Activated CD4-positive, CD25-positive, alpha-beta regulatory T cell (primary cell): ENCODE measurements at places on chromosomes 2 and 18.
A peak's percentile ranks its signal among the peaks of the same experiment; 100 is the strongest.

GRCh38 chr18:37559194-37559593, 6.4 kb downstream of the CELF4 start:
- DNase-seq: no peak

- no peak for DNase-seq
Observed at GRCh38 chr2:136764452-136765255, 691 bp upstream of the THSD7B start.

DNA sequence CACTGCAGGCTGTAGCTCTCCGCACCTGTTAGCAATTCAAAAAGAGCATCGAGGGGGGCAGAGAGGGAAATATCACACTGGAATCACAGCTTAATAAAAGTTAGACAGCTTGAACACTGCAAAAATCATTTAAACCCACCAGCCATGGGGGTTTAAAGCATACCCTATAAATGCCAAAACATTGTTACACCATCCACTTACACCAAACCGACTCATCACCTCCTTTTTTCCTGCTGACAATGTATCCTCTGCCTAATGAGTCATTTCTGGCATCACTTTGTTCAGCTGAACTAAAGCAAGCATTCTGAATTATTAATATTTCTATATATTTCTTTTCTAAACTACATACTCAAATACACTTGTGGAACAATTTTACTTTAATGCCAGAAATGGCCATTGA, 21.6 kb downstream of the MC4R start:
- DNase-seq: no peak

DNA sequence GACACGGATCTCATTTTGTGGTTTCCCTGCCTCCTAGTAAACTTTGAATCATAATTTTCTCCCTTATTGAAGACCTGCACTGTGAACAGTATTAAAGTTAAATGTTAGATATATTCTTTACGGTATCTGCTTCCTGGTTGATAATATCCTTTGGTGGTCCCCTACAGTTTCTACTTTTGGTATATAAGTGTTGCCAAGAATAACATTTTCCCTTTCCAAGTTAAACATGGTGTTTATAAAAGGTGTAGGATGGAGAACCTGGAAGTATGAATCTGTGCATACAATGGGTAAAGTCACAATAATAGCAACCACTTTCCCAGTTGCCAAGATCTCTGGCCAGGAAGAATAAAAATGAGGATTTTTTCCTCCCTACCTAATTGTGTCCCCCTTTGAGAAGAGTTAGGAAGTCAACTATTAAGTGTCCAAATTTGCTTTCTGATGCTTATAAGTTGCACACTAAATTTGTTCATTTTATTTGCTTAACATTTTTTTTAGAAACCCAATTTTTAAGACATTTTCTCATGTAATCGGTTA, 201.0 kb upstream of the STK17B start:
- no peak for DNase-seq

DNA sequence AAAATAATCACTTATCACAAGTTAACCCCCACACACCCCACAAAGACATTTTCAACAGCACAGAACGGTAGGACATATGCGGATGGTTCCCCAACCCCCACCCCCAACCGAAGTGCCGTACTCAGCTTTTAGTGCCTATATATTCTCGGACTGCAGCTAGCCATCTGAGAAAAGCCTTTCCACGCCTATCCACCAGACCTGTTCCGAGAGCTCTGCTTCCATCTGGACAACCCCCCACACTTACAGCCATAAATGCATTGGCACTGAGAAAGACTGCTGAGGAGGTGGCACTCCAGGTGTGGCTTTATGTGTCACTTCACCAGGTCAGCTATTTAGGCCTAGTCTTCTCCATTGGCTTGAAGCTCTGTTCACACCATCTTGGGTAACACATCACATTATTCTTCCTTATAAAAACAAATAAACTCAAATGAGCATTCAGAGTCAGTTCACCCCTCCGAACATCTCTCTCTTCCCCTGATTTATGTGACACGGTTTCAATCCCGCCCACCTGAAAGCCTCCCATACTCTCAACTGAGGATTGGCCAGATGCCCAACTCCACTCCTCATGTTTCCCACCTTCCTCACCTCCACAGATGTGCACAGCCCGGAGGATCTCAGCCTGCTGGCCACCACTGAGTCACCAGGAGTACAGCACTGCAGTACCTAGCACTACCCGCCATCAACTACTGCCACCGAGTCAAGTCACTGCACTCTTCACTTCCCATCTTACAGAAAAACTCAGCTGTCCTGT, 127.4 kb downstream of the CACNB4 start:
- no peak for DNase-seq

GRCh38 chr18:22084547-22084946, 84.8 kb upstream of the GATA6 start:
- no peak for DNase-seq

DNA sequence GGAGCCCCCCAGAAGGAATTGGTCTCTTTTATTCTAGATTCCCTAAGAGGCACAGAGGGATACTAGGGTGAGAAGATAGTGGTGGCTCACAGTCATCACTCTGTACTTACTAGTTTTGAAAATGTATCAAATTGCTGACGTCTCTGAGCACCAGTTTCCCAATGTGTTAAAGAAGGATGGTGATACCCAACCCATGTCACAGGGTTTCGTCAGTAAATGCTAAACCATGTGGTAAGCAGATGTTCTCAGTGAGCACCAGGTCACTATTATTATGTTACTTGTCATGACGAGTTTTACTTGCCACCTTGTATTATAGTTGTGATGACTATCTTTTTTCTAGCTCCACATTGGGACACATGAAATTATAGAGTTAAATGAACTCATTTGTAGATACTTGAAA, 54.7 kb downstream of the NEDD4L start:
- DNase-seq: no peak

GRCh38 chr2:64284751-64285150, 140.5 kb upstream of the PELI1 start:
- DNase-seq: no peak

- DNase-seq: no peak
Observed at GRCh38 chr2:2332381-2332780, 1.3 kb upstream of the MYT1L start.

DNA sequence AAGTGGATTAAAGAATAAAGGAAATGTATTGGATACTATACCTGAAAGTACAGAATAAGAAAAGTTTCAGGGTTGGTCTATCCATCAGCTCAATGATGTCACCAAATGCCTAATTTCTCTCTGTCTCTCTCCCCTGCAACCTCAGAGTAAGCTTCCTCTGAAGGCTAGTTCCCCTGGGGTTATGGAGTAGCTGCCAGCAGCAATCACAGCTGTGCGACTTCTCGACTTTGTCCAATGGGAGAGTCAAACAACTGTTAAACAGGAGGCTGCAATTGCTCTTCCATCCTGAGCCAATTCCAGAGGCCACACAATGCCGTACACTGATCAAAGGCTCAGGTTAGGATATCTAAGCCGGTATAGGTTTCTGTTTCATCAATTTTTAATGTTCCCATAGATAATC, 95.3 kb upstream of the FANCL start:
- DNase-seq: no peak

GRCh38 chr18:23377669-23378301, 75.3 kb upstream of the RIOK3 start:
- DNase-seq: no peak

- DNase-seq: no peak
Observed at GRCh38 chr2:16311521-16312440, 353.9 kb downstream of the CYRIA start.

DNA sequence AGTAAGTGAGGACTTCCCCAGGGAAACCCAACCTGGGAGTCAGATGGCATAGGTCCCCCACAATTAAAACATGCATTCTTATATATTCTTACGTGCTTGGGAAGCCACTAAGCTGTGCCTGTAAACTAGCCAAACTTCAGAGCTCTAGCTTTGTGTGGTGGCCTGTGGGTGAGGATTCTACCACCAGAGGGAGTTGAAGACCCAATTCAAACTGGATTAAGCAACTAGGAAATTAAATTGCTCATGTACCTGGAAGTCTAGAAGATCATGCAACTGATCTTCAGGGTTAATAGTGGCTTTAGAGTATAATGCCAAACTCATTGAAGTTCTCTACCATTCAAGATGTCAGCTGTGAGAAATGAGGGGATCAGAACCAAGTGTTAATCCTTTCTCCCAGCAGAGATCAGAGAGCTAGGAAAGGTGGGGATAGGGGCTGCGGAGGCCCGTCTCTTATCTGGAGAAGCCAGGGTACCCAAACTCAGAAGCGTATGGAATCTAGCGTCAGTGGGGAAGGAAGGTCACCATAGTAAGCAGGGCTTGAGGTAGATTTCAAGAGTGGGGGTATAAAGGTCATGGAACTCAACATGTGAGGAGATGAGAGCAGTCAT, 53.2 kb upstream of the CCDC85A start:
- no peak for DNase-seq

- DNase-seq: no peak
Observed at GRCh38 chr2:9753665-9754531, 89.4 kb upstream of the TAF1B start.

GRCh38 chr2:215218587-215219577, 80.5 kb upstream of the ABCA12 start:
- no peak for DNase-seq

- DNase-seq: no peak
Observed at GRCh38 chr2:24816884-24817283, 23.7 kb downstream of the CENPO start.

- no peak for DNase-seq
Observed at GRCh38 chr2:230953845-230954244, 28.8 kb upstream of the GPR55 start.

DNA sequence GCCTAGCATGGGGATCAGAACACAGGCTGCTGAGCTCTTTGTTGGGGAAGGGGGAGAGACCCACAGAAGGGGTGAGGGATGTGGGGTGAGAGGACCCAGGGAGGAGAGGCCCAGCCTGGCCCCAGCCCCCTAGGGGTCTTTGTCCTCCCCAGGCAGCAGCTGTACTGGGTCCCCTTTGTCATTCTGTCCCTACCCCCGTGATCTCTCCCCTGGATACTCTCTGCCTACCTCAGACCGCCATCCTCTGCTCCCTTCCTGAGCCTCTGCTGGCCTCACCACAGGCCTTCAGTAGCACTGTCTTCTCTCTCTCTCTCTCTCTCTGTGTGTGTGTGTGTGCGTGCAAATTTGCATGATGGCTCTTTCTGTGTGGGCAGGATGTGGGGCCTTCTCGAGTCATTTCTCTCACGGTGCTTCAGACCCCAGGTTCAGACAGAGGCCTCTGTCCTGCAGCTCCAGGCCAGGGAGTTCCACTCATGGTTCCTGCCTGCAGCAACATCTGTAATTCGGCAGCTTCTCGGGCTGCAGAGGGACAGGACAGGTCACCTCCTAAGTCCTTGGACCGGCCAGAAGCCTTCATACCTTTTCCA, 1.4 kb downstream of the PSD4 start:
- DNase-seq: peak; percentile 38

GRCh38 chr2:174259981-174260380, 11.6 kb upstream of the OLA1 start:
- no peak for DNase-seq

DNA sequence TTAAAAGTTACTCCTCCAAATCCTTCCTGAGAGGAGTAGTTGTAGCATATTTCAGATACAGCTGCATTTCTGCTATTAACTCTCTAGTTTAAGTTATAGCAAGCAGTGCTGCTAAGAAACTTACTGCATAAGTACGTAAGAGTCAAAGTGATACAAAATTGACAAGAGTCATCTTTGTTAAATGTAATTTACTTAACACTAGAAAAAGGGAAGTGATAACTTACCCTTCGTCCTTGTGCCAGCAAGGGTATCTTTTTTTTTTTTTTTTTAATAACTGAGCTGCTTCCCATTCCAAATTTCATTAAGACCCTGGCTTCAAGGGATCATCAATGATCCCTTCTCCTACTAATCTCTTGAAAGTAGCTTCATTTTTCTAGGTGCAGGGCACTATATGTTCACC, 493.0 kb downstream of the PLCL1 start:
- no peak for DNase-seq

DNA sequence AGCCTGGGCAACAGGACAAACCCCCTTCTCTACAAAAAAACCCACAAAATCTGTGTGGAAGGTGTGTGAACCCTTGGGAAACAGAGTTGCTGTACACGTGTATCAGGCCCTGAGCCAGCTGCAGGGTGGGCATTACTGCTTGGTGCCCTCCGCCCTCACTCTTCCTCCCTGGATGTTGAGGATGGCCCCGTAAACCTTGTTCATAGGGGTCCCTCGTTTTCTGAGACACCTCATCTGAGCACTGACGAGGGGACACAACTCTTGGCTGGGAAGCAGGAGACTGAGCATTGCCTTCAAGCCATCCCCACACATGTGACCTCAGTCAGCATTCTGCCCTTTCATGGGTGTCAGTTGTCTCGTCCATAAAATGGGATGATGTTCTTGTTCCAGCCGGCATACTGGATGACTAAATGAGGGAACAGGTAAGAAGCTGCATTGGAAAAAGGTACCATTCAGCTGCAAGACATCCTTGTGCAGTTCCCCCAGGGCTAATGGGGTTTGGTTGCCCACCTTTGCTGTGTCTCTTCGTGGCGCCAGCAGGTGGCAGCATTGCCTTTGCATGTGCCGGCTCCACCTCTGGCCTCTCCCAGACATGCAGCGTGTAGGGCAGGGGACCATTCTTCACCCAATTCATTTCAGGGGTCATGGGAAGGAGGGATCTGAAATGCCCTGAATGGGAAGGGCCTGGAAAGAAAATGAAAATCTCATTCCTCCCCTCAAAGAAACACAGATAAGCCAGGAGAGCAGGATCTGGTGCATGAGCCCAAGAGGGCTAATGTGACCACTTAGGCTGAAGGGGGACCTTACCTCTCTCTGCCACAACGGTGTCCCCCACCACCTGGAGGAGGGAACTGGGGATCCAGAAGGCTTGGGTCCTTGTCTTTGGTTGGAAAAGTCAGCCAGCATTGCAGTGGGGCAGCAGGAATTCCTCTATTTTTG, 36.4 kb upstream of the HAAO start:
- peak; percentile 11 for DNase-seq

DNA sequence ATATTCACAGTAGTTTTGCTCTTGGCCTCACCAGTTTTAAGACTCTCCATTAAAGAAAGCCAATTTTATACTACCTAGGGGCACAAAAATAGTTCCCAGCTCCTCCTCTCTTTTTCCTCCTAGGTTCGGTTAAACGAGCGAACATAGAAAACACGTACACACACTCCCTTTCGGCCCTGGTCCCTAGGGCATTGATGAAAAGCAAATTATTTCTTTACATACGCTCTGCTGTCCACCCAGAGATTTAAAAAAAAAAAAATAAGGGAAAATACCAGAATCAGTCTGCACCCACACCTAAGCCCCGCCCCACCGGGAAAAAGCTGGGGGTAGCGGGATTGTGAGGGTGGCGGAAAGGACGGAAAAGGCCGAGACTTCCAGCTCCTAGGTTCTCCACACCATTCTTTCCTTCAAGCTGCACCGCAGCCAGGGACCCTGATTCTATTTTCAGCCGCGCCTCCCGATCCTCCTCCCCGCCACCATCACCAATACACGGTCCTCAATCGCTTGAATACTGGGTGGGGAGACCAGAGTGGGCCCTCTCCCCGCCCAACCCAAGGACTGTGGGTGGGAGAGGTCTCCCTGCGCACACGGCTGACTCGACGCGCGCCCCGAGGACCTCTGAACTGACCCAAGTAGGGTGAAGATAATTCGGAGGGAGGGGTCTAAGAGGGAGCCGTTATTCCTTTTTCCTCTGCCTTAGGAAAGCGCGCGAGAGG, 769 bp downstream of the ATF2 start:
- no peak for DNase-seq

GRCh38 chr18:70423120-70423519, 134.3 kb downstream of the SOCS6 start:
- DNase-seq: no peak
